ENCODE measurements at places on chromosomes 3 and 15.

DNA sequence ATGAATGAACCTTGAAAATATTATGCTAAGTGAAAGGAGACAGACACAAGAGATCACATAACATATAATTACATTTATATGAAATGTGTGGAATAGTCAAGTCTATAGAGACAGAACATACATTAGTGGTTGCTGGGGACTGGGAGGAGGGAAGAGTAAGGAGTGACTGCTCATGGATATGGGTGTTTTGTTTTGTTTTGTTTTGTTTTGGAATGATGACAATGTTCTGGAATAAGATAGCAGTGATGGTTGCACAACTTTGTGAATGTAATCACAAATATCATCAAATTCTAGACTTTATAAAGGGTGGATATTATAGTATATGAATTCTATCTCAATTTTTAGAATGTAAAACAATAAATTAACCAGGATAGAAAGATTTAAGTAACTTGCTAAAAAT, 57.4 kb upstream of the PHLDB2 start:
- no peak for DNase-seq

- DNase-seq, result no peak
Observed at GRCh38 chr15:46127361-46127874, 492.6 kb downstream of the SQOR start.

GRCh38 chr3:189838291-189838690, 207.1 kb downstream of the TP63 start:
- DNase-seq, result no peak

GRCh38 chr3:123361071-123361470, 87.8 kb downstream of the ADCY5 start:
- no peak for DNase-seq

DNA sequence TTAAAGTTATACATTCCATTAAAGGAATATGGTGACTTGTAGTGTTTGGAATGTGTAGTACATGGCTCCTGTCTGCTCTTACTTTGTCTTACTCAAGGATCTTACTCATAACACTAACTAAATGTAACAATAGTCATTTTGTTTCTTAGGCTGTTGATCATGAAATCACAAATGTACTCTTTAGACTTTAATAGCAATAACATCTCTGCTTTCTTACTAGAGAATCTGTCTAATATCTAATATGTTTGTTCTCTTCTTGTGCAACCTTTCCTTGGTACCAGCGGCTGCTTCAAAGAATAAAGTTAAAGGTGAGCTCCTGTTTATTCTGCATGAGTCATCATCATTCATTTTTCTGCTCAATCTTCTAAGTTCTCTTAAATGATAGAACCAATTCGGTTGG, 767.5 kb downstream of the CADM2 start:
- no peak for DNase-seq

- no peak for DNase-seq
Observed at GRCh38 chr15:62617741-62618140, 424.8 kb upstream of the TPM1 start.

DNA sequence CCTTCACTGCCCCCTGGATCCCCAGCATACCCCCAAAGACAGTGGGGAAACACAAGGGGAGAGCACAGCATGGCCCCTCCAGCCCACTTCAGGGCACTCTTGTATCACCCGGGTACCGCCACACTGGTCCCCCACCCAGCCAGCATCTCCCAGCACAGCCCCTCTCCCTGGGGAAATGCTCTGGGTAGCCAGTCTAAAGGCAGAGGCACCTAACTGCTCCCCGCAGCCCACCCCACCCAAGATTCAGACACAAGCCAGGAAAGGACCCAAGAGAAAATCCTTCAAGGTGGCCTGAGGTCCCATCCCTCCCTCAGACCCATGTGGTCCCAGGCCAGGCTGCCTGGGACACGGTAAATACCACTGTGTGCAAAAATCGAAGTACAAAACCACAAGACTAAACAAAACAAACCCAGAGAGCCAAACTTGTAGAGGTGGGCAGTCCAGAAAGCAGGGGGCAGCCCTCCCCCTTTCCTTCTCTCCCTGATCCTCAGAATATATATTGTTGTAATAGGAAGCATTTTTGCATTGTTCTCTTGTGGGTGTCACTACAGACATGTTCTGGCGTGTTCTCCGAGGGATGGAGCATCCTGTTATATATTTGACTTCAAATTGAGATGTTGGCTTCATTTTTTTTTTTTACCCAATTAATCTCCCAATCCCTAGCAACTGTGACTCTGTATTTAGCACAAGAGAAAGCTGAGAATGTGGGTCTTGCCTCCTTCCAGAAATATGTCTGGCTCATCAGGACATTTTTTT, 51.7 kb downstream of the GRIP2 start:
- no peak for DNase-seq

DNA sequence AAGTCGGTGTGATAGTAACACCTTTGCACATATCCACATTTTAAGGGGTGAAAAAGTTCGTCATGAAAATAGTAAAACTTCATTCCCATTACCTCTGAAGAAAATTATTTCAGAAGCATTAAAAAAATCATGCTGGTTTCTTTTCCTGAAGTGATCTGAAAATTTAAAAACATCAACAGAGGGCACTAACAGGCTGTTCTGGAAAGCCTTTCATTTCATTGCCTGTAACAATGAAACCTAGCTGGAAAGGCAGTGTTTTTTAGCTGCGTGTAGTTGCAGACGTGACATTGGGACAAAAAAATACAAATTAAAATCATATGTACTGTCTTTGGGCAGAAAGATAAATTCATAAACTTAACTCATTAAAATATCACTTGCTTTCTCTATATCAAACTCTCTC, 993.8 kb downstream of the GBE1 start:
- DNase-seq, result no peak

- no peak for DNase-seq
Observed at GRCh38 chr3:139797724-139798343, 120.1 kb upstream of the NMNAT3 start.

DNA sequence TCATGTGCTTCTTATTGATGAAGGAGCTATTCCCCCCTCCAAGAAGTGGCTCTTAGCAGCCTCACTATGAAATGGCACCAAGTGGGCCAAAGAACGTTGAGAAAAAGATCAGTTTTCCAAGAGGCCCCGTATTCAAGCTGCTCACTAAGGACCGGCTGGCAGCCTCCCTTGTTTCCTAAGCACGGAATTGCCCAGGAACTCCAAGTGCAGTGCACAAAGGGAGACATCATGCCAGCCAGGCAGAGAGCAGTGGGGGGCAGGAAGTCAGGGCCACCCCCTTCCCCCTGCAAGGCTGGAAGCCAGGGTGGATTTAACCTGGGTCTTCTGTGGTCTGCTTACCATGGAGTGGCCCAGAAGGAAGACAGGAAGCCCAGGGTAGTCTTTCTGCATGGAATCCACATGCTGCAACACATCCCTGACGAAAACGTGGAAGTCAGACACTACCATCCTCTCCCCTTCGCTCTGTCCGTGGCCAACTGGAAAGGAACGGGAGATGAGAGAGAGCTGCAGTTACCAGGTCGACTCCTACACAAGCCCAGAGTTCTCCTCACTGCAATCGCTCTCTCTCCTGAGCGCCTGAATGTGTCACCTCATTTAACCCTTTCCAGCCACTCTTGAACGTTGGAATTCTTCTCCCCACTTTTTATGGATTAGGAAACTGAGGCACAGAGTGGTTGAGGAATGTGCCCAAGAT, 49.5 kb downstream of the ABTB1 start:
- DNase-seq, result no peak

- no peak for DNase-seq
Observed at GRCh38 chr15:35705030-35705883, 159.3 kb upstream of the DPH6 start.

DNA sequence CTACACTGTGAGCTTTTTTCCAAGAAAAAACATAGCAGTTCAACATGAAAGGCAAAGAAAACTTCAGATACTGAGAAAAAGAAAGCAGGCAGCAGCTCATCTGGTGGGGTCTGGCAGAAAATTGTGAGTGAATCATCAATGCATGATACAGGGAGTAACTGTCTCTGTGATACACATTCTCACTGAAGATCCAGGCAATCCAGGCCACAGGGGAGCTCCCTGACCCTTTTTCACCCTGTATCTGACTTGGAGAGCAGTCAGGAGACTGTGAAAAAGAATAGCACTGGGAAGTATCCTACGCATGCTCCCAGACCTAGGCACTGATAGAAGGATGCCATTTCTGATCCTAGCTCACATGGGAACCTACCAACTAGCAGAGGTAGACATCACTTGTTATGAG, 269.8 kb downstream of the MBNL1 start:
- DNase-seq, result no peak

- DNase-seq, result no peak
Observed at GRCh38 chr15:27210176-27210575, 239.2 kb downstream of the GABRG3 start.

DNA sequence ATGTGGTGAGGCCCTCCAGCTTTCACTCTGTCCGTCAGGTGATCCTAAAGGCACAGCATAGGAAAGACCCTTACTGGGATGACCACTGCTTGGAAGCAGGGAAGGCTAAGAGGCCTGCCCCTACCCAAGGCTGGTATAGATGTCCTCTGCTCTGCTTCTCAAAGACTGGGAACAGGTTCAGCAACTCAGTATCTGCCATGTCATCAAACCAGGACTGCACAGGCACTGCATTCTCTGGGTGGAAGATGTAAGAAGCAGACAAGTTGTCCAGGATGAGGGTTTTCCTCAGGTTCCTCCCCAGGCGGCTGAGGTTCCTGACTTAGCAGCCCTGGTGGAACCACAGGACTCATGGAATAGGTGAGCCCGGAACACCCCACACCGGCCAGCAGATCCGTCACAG, 4.7 kb downstream of the FAM98B start:
- no peak for DNase-seq

DNA sequence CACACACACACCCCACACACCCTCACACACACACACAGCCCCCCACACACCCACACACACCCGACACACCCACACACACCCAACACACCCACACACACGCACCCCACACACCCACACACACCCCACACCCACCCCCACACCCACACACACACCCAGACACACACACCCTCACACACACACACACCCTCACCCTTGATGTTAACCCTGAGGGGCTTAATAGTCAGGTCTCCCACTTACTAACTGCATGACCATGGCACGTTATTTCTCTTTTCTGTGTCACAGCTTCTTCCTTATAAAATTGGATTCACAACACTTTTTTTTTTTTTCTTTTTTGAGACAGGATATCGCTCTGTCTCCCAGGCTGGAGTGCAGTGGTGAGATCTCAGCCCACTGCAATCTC, 2.8 kb downstream of the GRM2 start:
- DNase-seq, result no peak

GRCh38 chr15:67914537-67915460, 75.0 kb upstream of the RNU6-1 start:
- DNase-seq, result no peak

DNA sequence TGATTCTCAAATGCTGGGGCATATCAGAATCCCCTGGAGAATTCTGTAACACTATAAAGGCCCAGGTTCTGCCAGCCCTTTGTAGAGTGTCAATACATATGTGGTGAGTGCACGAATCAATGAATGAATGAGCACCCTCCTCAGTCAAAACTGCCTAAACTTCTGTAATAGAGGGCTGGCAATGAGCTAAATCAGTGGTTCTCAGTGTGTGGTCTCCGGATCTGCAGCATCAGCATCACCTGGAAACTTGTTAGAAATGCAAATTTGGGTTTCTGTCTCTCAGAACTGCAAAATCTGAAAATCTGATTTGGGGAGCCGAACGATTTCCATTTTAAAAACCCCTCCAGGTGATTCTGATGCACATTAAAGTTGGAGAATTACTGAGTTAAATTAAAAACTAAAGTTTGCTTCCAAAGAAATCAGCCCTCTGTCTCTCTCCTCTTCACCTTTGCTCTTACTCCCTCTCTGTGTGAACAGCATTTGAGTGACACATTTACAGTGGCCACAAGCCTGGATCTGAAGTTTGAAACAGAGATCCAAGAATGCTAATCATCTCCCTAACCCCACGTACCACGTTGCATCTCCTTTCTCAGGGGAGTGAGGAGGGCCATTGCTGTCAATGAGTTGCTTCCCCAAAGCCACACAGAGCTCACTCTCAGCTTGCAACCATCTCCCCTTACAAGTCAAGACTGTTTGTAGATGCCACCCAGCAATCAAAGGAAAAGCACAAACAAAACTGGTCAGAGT, 109.5 kb downstream of the STAC start:
- DNase-seq, result no peak

GRCh38 chr15:35290301-35290721, 205.2 kb upstream of the NANOGP8 start:
- no peak for DNase-seq

DNA sequence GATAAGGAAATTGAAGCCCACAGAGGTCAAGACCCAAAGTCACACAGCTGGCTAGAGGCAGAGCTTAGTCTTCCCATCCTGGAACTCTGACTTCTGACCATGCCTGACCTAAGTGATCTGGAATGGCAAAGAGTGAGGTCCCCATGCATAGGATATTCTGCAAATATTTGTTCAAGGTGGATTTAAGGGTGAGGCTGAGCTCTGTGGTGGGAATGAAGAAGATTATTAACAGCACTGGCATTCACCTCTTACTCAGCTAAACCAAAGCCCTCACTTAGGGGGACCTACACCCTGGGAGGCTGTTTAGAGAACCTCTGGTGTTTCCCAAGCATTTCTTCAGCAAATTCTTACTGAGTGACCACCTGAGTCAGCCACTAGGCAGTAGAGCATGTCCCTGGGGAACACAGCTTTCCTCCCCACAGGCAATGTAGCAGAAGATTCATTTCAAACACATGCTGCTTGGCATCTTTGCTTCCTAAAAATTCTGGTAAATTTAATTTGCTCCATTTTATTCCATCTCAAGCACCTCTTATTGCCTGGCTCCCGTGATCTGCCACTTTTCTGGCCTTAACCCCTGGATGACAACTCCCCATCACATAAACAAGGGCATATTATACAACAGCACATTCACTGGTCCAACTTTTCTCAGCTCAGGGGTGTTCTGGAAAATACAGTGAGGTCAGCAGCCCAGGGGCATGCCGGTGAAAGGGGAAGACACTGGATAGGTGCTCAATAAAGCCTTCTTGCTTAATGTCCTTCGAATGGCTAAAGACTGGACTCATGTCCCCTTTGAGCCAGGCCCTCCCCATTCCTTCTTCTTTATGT, 176.0 kb downstream of the ABHD5 start:
- no peak for DNase-seq

- DNase-seq, result no peak
Observed at GRCh38 chr15:40949756-40950207, 3.5 kb upstream of the CHAC1 start.

All from CMK (cell line).